ENCODE measurements at places on chromosomes 7 and 10.
A peak's percentile ranks its signal among the peaks of the same experiment; 100 is the strongest.

- no peak for DNase-seq
Observed at GRCh38 chr7:21071561-21072501, 285.1 kb upstream of the SP8 start.

GRCh38 chr10:127012769-127013152 is 107.5 kb downstream of the DOCK1 start:
- peak; percentile 22 for DNase-seq

- no peak for DNase-seq
Observed at GRCh38 chr7:151218170-151218569, 7.9 kb upstream of the H2BK1 start.

GRCh38 chr7:51186531-51186930 is 130.1 kb downstream of the COBL start:
- DNase-seq, result no peak

DNA sequence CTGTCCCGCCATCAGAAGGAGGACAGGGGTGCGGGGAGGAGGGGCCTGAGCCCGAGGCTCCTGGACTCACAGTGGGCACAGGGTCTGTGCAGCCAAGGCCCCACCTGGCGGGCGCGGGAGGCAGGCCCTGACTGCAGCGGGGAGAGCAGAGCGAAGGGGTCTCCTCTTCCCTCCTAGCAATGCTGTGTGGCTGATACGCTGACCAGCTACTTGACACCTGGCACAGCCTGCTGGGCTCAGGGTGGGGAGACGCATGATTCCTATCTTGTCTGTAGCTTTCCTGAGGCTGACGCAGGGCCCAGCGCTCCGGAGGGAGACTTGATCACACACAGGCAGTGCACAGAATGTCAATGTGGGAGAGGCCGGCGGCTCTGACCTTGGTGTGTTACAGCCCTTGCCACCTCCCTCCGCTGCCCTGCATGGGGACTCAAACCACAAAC is 174.9 kb downstream of the ELFN1 start:
- no peak for DNase-seq

- no peak for DNase-seq
Observed at GRCh38 chr7:155950898-155951553, 138.8 kb upstream of the SHH start.

- DNase-seq, result no peak
Observed at GRCh38 chr7:136601772-136602171, 266.7 kb upstream of the CHRM2 start.

DNA sequence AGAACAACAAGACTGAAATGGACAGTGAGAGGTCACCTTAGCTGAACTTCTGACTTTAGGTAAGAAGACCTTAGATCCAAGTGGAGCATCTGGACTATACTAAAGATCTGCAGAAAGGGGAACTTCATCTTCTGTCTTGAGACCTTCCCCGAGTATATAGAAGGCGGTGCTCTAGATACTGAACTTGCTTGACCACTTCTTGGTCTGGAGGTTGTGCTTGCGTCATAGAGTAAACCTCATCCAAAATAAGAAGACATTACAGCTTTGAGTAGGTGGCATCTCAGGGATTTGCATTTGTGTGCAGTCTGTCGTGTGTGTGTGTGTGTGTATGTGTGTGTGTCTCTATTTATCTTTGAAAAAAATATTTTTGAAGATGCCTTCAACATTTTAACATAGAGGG is 157.5 kb downstream of the CHN2 start:
- no peak for DNase-seq

GRCh38 chr7:37719077-37719476 is 35.5 kb downstream of the GPR141 start:
- DNase-seq, result no peak

- no peak for DNase-seq
Observed at GRCh38 chr10:109774121-109774440, 149.2 kb downstream of the XPNPEP1 start.

GRCh38 chr7:86282014-86282682 is 361.6 kb upstream of the GRM3 start:
- no peak for DNase-seq

DNA sequence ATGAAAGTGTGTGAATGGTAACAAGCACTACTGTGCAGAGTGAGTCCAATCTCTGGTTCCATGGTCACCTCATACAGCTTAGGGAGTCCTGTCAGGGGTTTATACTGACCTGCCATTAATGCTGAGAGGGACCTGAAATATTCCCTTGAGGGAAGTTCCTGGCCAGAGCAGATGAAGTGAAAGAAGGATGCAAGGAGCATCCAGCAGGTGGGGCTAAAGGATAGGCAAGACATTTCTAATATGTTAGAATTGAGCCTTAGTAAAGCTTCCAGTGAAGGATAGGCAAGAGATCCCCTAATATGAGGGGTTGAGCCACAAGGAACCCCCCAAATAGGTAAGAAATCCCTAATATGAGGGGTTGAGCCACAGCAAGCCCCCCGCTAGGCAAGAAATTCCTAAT is 25.5 kb upstream of the FAM221A start:
- no peak for DNase-seq

DNA sequence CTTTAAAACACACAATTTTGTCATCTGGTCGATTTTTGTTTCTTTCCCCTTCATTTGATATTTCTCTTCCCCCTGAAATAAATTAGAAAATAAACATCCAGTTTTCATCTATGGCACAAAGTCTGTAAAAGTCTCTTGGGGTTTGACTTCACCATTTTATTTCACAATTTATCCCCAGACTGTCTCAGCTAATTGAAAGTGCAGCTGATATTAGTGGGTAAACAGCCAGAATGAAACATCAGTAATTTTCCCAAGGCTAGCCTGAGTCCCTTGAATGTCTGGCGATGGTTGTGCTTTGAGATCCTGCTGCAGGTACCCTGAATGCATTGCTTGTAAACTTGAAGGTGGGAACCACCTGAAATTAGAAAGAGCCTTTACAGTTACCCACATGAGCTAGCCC is 60.6 kb upstream of the NEBL start:
- DNase-seq, result no peak

- no peak for DNase-seq
Observed at GRCh38 chr7:157295338-157295737, 41.5 kb upstream of the DNAJB6 start.

DNA sequence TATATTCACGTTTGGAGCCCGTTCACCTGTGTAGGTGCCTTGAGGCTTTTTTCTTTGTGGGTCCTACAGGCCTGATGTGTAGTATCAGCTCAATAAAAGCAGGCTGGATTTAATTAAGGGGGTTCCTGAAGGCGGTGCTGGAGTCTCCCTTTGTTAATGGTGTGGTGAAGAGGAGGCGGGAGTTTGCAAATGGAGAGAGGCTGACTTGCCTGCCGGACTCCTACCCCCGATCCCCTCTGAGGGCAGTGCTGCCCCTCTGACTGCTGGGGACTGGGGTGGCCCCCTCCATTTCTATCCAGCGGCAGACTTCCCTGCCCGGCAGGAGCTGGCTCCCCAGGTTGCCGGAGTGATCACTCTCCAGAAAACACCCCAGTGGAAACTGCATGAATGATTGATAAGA is 45.1 kb downstream of the ZMIZ1 start:
- no peak for DNase-seq

DNA sequence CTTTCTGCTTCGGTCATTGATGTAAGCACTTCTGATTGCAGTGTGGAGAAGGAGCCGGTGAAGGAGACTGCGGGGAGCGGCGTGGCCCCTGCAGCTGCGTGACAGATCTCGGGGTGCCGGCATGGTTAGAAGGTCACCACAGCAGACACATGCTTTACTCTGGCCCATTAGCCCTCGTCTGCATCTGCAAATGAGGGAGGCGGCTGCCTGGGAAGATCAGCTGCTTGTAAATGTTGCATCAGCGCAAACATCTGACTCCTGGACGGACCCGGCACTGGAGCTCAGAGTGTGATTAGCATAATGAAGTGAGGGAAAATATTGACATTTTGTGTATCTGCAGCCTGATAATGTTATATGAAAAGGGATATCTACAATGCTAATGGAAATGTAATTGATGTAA is 30.5 kb upstream of the MNX1 start:
- no peak for DNase-seq

GRCh38 chr10:81096558-81096957 is 558.9 kb downstream of the SH2D4B start:
- no peak for DNase-seq

DNA sequence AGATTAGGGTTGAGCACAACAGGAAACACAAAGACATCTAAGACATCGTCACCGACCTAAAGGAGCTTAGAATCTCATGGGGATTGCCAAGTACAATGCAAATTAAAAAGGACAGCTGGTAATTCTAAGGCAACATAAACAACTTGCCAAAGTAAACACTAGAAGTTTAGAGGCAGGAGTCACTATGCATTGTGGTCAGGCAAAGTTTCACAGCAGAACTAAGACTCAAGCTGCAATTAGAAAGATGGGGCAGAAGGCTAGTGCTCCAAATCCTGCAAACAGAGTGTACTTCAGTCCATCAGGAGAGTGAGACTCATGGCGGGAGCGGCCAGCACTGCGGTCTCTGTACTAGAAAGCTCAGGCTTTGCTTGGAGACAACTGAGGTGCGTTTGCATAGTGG is 52.7 kb downstream of the HIPK2 start:
- peak; percentile 61 for DNase-seq

DNA sequence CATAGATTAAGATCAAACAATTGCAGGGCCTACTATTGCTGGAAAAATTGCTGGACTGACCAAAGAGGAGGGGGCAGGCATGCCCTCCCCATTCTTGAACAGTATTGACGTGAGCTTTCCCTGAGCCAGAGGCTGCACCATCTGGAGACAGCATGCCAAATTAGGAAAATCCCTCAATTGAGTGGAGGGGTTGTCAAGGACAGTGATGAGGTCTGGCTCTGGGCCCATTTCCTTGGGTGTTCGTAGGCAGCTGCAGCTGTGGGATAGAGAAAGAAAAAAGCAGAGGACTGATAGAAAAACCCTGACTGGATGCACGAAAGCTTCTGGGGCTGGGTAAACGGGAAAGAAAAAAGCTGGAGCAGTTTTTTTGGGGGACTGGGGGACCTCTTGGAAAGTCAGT is 22.8 kb upstream of the ORC5 start:
- DNase-seq, result no peak

DNA sequence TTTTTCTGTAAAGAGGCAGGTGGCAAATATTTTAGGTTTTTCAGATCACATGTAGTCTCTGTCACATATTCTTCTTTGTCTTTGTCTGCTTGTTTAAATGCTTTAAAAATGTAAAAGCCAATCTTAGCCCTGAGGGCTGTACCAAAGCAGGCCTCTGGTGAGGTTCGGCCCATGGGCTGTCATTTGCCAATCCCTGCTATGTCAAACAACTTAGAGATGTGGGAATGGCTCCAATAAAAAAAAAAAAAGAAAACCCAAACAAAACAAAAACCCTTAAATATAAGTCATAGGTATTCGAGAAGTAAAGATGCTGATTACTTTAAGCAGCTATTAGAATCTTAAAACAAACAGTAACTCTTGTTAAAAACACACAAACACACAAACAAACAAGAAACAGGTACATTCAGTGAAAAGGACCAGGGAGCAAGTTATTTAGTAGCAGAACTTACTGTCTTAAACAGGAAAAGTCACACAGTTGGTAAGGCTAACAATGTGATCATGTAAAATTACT is 61.4 kb upstream of the NAMPT start:
- DNase-seq, result no peak

GRCh38 chr10:104066945-104067344 is 18.7 kb downstream of the COL17A1 start:
- no peak for DNase-seq

DNA sequence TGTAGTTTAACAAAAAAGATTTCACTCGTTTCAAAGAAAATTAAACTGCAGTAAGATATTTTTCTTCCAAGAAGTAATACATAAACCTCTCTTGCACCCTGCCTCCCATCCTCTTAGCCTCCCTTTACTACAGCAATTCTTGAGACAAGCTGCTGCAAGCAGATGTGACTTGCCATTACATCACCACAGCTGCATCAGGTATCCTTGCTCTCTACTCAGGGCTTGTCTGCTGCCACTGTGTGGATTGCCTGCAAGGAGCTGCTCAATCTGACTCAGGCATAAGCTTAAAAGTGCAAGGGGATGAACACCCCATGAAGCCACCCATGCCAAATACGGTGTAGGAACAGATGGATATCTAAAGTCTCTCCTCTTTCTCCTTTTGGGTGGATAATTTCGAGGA is 609.9 kb downstream of the DNAJB9 start:
- no peak for DNase-seq

DNA sequence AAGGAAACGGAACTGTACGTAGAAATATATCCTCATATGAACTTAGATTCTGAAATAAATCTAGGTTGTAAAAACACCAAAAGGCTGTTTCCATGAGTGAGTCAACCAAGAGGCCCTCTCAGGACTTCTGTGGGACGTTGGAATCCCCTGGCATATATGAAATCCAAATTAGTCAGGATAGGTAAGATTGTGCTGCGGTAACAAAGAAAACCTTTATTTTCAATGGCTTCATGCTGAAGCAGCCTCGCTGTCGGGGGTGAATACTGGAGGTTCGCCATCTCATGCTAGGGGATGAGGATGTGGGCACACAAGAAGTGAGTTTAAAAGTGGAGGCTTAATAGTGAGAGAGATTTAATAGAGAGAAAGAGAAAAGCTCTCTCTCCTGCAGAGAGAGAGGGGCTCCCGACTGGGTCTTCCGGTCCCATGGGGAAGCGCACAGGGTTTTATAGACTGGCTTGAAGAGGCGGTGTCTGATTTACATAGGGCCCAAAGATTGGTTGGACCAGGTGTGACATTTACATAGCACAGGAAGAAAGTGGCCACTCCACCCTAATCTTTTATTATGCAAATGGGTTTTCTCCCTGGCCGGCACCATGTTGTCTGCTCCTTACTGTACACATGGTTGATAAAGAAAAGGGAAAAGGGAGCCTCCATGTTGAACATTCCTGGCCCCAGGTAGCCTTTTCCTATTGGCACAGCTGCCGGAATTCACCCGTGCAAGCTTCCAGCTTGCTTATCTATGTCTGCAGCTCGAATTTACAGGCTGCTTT is 52.3 kb upstream of the SEPHS1 start:
- DNase-seq, result no peak

DNA sequence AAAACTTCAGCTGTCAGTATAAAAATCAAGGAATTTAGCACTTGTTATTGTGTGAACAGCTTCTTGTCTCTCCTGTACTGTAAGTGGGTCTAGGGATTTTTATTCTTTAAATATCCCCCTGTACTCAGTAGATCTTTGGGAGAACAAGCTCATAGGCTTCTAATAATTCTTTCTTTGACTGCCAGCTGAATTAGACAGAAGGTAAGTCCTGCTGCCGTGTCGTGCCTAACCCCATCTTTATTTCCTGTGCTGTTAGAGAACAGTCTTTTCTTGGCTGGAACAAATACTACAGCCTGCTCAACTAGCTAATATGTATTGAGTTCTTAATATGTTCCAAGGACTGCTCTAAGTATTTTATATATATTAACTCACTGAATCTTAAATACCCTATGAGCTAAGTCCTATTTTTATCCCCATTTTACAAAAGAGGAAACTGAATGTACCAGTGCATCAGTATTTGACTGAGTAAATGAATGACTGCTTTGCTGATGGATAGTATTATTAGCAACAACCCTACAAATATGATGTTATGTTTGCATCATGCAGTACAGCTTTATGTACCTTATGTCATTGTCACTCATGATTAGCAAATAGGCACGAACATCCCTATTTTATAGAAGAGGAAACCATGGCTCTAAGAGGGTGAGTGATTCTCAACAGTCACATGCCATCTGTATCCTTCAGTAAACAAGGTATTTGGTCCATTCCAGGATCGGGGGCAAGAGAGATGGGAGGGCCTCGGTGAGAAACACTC is 5.5 kb upstream of the DUSP5 start:
- no peak for DNase-seq

Data from AG08395 (cell line).